ENCODE measurements at places on chromosomes 11 and 22. TPM values are rescaled to one million over a fixed set of nuclear protein-coding genes. Genes with fewer than 3 reads are reported as not detected.
A peak's percentile ranks its signal among the peaks of the same experiment; 100 is the strongest.

Gene PNPLA3
- 1.7 TPM for total RNA-seq

Gene MS4A8
- total RNA-seq, result not detected

Gene OTOG
- not detected for total RNA-seq

DNA sequence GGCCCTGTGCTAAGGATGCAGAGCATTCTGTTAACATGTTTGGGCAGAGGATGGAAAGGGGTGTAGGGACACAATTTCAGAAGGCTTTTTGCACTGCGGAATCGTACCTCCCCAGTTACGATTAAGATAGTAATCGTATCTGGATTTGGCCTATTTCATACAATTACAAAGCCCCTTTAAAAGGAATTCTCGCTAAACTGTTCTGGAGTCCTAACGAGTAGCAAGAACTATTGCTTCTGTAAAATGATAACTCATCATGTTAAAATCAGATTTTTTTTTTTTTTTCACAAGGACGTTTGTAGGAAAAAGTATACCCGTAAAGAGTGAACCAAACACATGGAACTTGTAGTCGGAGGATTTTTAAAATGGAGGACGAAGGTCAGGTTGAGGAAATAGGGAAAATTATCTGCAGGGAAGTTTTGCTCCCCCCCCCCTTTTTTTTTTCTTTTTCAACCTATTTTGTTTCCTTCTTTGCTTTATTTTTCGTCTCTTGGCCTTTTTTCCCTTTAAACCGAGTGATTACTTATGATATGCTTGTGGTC is 934 bp downstream of the HSD17B12 start:
- peak; percentile 18 for DNase-seq

DNA sequence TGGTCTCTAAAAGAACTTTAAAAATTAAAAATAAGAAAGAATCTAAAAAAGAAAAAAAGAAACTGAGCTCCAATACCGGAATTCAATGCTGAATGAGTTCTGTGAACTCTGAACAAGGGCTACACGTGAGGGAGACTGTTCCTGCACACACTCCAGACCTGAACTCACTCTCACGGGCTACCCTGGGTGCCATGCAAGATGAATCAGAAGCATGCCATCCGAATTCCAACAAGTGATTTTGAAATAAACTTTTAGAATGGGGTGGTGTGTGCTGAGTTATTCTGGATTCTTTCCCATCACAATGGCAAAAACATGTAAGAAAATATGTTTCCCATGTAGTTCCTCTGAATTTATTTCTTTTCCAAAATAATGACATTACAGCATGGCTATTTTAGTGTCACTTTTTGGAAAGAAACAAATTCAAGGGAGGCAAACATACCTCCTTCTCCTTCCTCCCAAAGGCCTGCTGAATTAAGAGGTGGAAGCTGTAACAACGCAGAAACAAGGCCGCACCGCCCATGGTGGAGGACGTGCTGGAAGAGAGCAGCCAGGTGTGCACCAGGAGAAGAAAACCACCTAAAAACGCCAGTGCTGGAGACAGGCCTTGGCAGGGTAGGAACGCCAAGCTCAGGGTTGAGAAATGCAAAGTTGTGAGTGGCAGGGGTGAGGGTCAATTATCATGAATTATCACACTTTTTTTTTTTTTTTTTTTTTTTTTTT is 63.2 kb upstream of the ARFGAP3 start:
- DNase-seq, result no peak

- no peak for DNase-seq
Observed at GRCh38 chr22:45442116-45442515, 28.6 kb downstream of the RIBC2 start.

DNA sequence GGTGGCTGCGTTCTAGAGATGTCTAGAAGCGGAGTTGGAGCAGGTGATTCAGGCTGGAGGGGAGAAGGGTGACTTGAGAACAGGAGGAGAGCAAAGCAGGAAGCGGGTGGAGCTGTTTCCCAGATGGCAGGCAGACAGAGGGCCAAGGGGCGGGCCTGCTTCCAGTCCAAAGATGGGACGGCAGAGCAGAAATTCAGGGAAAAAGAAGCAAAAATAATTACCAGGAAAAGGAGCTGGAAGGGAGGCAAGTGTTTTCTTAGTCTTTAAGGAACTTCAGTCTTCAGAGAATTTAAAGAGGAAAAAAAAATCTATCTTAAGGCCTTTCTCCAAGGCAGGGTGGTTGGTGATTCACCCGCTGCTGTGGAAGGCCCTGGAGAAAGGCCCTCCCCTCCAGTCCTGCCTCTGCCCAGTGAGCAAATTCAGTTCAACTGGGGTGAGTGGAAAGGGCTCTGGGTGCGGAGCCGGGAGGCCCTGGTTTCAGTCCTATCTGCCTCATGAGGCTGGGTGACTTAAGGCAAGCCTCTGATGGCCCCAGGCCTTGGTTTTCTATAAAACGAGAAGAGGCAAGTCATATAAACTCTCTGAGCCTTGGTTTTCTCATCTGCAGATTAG is 4.5 kb upstream of the CREB3L1 start:
- peak; percentile 64 for DNase-seq

DNA sequence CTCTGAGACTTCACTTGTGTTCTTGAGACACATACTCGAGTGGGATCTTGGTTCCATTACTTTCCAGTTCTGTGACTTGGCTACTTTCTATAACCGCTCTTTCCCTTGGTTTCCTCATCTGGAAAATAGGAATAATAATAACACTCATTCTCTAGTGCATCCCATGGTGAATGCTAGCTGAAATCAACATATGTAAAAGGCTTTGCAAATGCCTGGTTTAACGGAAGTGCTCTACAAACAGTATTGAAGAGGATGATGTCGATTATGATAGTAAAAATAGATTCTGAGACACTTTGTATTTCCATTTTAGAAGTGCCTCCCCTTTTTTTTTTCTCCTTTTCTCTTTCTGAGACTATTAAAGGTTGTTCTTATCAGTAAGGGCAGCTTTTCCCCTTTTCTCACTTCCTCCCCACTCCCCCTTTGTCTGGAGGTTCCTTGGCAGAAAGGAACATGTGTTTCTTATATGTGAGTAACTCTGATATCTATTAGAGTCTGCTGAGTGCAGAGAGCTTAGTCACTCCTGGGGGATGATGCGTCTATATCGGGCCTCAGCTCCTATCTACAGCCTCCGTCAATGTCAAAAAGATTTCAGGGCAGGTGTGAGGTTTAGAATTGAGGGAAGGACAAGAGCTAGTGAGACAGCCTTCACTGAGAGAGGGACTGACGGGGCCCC is 489.3 kb downstream of the NTM start:
- no peak for DNase-seq

- no peak for DNase-seq
Observed at GRCh38 chr11:12687740-12688139, 13.5 kb downstream of the TEAD1 start.

DNA sequence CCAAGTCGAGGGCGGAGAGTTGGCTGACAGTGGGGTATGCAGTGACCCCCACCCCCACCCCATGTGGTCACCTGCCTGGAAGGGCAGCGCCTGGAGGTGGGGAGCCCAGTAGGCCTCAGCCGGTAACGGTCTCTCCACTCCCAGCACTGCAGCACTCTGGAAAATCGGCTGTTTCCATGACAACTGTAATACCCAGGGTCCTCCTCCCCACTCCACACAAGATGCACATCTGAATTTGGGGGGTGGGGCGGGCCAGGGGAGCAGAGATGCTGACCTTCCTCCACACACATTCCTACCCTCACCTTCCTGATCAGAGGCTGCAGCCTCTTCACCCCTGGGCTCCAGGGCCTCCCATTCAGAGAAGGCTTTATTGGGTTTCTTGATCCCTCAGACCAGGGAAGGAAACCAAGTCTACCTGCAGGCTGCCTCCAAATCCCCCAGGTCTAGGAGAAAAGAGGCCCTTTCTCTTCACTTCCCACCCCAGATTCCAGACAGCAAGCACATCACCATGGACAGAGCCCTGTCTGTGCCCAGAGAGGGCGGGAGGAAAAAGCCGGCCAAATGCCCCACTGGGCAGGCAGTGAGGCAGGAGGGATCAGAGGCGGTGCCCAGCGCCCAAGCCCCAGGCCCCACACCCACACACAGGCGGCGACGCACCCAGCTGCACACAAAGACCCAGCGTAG is 46.5 kb downstream of the SLC22A12 start:
- no peak for DNase-seq

DNA sequence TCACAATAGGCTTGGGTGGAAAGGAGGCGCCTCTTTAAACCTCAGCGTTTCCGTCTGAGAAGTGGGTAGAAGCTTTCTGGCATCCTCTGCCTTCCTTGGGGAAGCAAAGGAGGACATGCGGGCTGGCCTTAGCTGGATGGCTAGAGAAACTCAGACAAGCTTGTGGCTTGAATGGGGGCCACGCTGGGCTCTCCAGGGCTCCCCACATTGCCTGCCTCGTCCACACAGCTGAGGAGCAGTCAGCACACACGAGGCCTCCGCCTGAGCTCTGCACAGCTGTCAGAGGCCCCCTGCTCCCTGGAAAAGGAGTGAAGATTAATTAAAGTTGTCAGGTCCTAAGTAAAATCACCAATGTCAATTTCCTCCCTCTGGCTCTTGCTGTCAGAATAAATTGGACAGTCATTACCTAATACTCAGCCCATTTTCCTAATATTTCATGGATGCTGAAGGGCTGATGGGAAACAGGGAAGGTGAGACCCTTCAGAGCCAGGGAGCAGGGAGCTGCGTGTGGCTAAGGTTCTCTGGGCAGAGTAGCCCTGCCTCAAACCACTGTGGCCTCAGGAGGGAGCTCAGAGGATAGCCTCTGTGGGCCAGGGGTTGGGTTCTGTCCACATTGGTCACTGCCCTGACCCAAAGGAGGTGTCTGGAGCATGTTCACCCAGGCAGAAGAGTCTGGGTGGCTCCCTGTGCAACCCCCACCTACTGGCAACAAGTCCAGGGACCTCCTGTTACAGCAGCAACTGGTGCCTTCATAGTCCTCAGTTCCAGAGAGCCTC is 118.3 kb upstream of the CD82 start:
- DNase-seq, result no peak

GRCh38 chr11:73386016-73386415 is 9.8 kb downstream of the RELT start:
- no peak for DNase-seq

DNA sequence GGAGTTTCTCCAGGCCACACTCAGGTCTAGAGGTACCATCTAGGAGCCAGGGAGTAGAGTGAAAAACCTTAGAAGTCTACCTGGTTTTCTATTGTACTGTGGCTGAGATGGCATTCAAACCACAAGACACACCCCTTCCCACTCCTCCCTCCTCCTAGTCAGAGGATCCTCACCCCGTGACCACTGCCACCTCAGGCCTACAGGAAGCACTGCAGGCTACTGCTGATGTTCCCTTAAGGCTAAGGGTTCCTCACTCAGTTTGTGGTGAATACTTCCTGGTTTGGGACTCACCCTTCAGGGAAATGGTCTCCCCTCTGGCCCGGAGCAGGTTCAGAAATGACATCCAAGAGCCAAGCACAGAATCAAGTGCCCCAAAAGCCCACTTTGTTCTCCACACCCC is 1293.9 kb downstream of the JRKL start:
- peak; percentile 31 for DNase-seq

- DNase-seq, result no peak
Observed at GRCh38 chr11:67006029-67006884, 16.7 kb upstream of the SYT12 start.

- peak; percentile 94 for DNase-seq
Observed at GRCh38 chr11:32894149-32894827, 1.7 kb downstream of the QSER1 start.

DNA sequence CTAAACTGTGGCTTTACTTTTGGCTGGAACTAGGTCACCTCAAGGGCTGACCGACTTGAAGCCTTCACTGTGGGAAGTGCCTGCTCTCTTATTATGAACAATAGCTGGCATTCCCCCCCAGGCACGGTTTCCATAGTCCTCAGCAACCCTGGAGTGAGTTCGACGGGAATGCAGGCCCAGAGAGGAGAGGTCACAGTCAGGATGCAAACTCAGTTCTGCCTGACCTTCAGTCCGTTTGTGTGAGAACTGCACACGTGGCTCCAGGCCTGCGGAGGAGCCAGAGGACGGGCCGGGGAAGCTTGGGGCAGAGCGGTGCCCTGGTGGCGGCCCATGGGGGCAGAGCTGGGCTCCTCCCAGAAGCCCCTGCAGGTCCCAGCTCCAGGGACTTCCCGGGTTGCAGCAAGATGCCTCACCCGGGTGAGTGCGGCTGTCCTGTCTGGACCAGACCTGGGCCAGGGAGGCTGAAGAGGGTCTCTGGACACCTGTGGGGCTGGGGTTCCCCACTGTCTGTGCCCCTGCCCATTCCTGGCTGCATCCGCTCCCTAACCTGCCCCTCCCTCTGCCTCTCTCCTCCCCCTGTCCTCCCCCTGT is 17.2 kb downstream of the SLC25A18 start:
- no peak for DNase-seq
